NCI-H2107 (cell line): ENCODE measurements at places on chromosomes 13 and 19.

DNA sequence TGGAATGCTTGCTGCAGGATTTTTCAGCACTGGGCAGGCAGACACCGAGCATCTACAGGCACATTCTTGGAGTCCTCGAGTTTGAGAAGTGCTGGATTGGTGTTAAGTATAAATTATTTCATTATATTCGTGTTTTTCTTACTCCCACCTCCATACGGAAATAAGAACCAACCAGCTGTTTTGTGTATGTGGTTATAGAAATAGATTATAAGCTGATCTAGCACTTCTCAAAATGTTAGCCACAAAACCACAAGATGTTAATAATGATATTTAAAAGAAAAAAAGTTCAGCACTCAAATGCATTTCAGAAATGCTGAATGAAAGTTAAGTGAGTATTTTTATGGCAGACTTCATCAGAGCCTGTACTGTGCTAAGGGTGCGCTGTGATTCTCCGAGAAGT is 24.0 kb upstream of the TEX29 start:
- no peak for DNase-seq

DNA sequence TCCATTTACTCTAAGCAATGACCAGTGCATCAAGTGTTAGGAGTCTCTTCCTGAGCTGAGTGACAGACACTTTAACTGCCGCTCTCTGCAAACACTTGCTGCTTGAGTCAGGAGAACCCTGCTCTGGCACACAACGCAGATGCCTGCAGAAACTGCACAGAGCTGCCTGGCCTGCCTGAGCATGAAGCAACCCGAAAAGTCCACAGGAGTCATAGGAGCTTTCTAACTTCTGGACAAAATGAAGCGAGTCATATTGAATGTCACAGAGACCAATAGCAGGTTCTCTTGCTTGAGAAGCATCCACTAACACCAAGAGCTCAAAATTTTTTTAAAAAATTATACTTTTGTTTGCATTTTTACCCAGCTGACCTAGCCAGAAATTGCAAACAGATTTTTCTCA is 232.4 kb downstream of the LHFPL6 start:
- DNase-seq: no peak

DNA sequence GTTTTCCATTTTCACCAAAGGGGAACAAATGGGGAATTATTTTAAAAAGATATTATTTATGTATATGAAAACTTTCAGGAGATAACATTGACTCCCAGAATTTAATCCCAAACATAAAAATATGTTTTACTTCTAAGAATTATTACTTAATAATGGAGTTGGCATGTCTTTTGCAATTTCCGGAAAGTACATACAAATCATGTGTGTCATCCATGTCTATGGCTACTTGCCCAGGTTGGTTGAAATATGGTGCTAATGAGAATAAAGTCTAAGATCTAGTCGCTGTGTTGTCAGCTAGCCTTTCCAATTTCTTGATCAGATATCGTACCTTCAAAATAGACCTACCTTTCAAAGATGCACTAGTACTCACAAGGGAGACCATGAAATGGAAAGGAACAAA is 1003.2 kb upstream of the PCDH20 start:
- no peak for DNase-seq

GRCh38 chr19:51490676-51491075 is 10.9 kb downstream of the SIGLEC12 start:
- DNase-seq: peak; percentile 1

DNA sequence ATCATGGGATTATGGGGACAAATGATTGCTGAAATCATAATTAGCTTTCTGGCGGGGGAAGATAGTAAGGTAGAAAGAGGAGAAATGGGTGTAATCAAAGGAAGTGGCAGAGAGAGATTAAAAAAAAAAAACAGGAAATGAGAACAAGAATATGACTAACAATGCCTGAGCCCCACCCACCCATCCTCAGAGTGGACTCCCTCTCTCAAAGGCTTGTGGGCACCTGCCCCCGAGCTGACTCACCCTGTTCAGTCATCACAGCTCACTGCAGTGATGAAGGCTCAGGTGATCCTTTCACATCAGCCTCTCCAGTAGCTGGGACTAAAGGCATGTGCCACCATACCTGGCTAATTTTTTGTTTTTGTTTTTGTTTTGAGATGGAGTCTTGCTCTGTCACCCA is 26.4 kb upstream of the TPT1 start:
- no peak for DNase-seq

DNA sequence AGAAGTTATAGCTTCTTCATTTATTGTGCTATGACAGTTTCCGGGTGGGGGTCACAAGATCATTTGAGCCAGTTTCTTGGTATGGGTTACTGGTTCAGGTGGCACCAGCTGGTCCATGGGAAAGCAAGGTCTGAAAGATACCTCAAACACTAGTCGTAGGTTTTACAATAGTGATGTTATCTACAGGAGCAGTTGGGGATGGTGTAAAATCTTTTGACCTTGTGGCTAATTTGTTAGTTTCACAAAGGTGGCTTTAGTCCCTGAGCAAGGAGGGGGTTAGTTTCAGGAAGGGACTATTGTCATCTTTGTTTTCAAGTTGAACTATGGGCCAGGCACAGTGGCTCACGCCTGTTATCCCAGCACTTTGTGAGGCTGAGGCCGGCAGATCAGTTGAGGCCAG is 24.6 kb downstream of the CHST8 start:
- DNase-seq: no peak

- DNase-seq: no peak
These were observed 6.3 kb upstream of the MRPS31 start for GRCh38 chr13:40777166-40777808.

DNA sequence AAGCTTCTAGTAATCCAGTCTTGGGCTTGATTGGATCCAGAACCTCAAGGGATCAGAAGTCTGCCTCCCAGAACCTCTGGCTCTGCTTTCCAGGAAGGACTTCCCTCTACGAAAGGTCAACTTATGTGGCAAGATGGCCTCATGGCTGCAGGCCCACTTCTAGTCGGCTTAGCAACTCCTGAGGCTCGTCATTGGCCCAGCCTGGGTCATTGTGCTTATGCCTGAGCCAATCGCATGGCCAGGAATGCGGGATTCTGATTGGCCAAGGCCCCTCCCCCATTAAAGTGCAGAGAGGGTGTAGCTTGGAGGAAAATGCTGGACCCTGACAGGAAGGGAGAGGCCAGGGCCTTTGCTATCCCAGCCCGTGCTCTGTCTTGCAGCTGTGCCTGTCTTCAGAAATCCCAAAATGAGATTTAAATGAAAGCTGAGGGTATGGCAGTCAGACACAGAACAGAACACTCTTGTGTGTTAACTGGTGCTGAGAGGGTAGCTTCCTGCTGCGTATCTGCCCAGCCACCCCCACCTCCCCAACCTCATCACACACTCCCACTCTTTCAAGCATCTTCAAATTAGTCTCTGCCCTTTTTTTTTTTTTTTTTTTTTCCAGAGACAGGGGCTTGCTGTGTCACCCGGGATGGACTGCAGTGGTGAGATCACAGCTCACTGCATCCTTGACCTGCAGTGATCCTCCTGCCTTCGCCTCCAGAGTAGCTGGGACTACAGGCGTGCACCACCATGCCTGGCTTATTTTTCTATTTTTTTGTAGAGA is 5.5 kb upstream of the CCNE1 start:
- no peak for DNase-seq

DNA sequence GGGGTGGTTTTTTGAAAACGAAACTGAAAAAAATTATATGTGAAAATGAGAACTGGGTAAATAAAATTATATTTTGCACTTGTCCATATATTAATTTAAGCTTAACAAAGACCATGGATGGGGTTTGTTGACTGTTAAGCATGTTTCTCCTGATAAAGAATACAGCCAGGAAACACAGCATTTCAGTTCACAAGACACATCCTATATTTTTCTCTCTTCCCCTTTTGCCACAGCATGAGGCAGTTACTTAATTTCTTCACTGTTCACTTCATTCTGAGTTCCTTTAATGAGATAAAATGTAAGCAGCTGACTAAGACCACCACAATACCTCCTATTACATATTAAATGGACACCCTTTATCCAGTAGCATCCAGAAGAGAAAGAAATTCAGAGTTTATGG is 64.0 kb downstream of the RXFP2 start:
- DNase-seq: no peak

DNA sequence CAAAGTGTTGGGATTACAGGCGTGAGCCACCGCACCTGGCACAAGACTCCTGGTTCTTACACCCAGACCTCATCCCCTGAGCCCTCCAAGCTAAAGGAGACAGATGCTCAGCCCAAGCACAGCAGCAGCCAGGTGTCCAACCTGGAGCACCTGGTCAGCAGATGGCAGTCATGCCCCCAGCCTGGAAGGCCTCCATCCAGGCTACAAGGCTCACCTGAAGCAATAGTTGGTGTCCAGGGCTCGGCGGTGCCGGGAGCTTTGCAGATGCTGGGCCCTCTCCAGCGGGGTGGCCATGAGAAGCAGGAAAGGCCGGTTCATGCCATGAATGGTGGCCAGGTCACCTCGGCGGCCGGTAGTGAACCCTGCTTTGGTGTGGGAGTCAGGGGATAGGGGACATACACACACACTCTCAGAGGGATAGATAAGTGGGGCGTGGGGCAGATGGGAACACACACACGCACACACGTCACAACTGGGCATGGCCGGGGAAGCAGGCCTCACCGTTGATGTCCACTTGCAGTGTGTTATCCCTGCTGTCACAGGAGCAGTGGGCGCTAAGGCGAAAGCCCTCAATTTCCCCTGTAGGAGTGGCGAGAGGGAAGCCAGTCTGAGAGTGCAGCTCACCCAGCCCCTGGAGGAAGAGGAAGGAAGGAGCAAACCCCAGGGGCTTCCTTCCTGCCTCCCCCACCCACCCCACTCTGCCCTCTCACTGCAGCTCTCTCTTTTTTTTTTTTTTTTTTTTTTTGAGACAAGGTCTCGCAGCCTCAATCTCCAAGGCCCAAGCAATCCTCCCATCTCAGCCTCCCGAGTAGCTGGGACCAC is 11.8 kb downstream of the TGFB1 start:
- DNase-seq: no peak

DNA sequence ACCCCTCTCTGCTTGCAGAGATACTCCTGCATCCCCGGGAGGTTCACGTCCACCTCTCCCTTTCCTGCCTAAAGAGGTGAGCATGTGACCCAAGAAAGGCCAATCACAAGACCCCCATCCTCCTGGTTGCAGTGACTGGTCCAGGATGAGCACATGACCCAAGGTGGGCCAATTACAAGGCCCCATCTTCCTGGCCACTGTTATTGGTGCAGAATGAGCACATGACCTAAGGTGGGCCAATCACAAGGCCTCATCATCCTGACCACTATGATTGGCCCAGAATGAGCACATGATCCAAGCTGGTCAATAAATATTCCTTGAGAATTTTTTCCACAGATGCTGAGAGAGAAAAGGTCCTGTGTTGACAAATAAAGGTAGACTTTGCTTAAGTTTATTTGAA is 350.7 kb downstream of the EFNB2 start:
- no peak for DNase-seq

DNA sequence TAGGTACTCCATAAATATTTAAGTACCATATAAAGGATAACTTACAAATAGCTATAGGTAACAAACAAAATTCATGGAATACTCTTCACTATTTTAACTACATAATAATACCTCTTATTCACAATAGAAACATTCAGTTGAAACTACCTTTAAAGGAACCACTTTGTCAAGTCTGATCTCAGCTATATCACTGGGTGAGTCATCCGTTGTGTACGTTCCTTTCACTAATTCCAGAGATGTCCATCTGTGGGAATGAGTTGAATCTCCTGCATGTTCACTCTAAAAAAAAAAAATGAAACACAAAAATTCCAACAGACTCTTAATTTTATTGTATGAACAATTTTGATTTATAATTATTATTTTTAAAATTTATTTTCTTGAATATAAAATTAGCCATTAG is 149.4 kb upstream of the FBXL3 start:
- DNase-seq: no peak

DNA sequence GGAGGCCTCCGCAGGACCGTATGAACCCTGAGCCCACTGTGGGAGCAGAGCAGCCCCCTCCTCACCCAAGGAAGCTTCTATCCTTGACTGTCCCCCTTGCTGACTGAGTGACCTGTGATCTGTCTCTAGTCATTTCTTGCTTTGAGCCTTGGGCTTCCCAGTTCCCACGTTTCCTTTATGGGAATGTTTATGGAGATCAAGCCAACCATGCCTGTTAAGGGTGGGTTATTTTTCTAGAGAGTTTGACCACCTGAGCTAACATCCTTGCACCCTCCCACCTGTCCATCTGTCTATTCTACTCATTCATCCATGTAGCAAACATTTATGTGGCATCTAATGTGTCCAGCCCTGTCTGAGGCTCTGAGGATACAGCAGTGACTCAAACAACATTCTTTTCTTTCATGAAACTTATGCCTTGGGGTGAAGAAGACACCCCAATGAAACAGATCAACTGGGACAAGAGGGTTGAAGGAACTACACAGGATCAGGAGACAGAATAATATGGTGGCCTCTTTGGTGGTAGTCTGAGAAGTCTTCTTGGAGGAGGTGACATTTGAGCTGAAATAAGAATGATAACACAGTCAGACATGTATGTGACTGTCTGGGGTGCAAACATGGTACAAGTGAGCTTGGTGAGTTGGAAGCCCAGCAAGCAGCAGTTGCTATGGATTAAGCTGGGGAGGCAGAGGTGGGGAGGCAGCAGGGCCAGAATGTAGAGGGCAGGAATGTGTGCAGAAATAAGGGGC is 30.5 kb downstream of the CERS4 start:
- no peak for DNase-seq

DNA sequence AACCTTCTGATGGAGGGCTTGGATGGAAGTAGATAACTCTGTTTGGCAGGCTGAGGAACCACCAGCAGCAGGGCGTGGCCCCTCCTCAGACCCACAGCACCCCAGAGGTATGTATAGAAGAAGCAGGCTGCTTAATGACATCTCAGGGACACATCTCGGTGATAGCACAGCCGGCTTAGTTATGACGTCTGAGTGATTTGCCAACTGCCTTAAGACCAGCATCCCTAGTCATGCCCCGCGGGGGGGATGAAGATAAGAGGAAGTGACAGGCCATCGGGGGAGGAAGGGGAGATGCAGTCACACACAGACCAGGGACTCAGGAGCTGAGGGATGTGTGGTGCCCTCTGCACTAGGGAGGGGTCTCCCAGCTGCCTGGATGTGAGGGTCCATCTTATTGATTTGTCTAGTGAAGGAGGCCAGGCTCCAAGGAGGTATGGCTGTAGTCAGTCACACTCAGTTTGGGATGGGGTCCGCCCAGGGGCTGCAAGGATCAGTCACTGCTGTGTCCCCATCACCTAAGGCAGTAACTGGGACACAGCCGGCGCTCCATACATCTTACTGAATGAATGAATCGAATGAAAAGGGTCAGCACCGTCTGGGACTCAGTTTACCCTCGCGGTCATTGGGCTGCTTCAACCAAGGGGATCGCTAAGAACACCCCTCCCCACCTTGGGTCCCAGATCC is 19.2 kb upstream of the ERCC1 start:
- no peak for DNase-seq

DNA sequence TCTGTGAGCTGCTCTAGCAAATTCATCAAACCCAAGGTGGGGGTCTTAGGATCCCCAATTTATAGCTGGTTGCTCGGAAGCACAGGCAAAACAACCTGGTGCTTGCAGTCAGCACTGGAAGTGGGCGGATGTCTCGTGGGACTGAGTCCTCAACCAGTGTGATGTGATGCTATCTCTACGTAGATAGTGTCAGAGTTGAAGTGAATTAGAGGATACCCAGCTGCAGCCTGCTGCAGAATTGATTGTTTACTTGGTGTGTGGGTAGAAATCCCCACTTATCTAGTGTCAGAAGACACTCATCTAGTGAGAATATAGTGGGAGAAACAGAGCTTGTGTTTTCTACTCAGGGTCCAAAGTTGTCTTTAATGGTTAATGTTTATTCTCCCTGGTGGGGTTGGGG is 63.3 kb downstream of the CBY2 start:
- no peak for DNase-seq

GRCh38 chr13:113837560-113838355 is 26.1 kb downstream of the GAS6 start:
- no peak for DNase-seq

GRCh38 chr19:4709440-4710280 is 14.0 kb downstream of the DPP9 start:
- DNase-seq: no peak
